Activated CD8-positive, alpha-beta T cell treated with anti-CD3 and anti-CD28 coated beads for 36 hours (primary cell): ENCODE measurements at places on chromosomes 16 and 17. TPM values are rescaled to one million over a fixed set of nuclear protein-coding genes. Genes with fewer than 3 reads are reported as not detected.

Gene ZNF385C
- total RNA-seq = 1.3 TPM

Gene KDM8
- 10.9 TPM for total RNA-seq

Gene UNK
- 26.6 TPM for total RNA-seq

Gene C16orf96
- 0.16 TPM for total RNA-seq
